ENCODE measurements at places on chromosomes 3 and 15. TPM values are rescaled to one million over a fixed set of nuclear protein-coding genes. Genes with fewer than 3 reads are reported as not detected.

CKMT1A gene
- not detected for total RNA-seq

MFGE8 gene
- total RNA-seq: 231 TPM

CCDC33 gene
- not detected for total RNA-seq

IL17RD gene
- total RNA-seq: 0.92 TPM

MESD gene
- total RNA-seq: 19.4 TPM

SLC38A3 gene
- not detected for total RNA-seq

GUCA1C gene
- not detected for total RNA-seq

FGF12 gene
- not detected for total RNA-seq

GOLGA6L10 gene
- 0.80 TPM for total RNA-seq

HTD2 gene
- 14.3 TPM for total RNA-seq

SNTN gene
- total RNA-seq: not detected

PLAAT1 gene
- not detected for total RNA-seq

XYLB gene
- 2.2 TPM for total RNA-seq

GALK2 gene
- 27.7 TPM for total RNA-seq

FAM43A gene
- 1.8 TPM for total RNA-seq

XCR1 gene
- 0.06 TPM for total RNA-seq

SMAD3 gene
- total RNA-seq: 35.4 TPM

- no peak for DNase-seq
Observed at GRCh38 chr15:43317566-43318184, 12.7 kb downstream of the LCMT2 start.

DNA sequence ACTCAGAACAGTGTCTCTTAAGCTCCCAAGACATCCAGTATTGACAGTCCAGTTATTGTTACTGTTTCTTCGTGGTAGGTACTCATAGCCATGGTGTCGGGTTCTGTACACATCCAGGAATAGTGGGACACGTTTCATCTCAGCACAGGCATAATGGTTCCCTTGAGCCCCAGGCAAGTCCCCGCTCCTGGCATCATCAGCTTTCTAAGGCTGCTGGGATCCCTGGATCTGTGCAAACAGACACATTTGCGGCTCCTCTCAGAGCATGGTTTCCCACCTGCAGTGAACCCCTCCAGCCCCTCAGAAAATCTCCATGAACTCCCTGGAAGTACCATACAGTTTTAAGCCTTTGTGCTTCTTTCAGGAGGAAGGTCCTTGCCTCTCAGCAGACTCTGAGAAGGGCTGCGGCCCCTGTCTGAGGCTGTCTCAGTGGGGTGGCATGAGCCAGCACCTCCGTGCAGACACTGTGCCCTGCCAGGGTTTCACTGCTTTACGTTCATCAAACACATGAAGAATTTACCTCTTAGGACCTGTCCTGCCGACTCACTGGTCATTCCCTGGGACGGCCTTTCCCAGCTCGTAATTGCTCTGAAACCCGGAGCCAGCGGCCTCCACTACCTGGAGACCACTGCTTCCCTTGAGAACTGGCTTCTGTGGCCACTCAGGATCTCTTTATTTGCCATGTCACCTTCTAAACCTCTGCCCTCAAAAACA, 124.9 kb downstream of the LRRK1 start:
- no peak for DNase-seq

DNA sequence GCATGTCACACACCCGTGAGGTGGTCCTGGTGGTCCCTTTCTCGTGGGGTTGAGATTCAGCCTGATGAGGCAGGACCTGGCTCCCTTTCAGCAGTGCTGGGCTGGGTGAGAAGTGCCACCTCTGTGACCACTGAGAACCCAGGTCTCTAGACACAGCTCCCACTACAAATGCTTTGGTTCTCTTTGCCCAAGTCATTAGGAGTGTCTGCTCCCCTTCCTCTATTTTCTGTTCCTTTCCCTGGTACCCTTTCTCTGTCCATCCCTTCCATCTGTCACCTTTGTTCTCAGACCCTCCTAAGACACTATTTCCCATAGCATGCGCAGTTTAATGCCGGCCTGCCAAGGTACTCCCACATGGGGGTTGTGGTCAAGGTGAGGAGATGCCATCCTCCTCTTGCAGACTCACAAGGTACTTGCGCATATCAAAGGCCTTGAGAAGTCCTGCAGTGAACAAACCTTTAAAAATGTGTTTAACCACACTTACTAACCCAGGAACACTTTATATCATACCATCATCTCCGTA, 297.7 kb downstream of the LRTM1 start:
- no peak for DNase-seq

DNA sequence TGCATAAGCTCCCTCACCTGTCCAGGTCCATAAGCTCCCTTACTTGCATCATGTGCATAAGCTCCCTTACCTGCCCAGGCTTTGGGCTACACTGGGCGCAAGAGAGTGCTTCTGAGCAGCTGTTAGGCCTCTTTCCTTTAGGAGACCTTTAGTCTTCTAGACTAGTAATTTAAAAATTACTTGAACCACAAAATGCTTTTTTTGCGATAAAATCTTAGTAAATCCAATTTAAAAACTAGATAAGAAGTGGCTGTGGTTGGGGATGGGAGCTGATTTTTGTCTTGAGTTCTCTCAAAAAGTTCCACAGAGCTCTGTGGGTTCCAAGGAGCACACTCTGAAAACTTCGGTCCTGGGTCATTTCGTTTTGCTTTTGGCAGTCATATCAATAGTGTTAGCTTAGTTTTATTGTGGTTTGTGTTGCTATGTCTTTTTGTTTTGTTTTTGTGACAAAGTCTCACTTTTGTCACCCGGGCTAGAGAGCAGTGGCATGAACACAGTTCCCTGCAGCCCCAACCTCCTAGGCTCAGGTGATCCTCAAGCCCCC, 6.7 kb downstream of the CEMIP start:
- no peak for DNase-seq

- no peak for DNase-seq
Observed at GRCh38 chr15:69885173-69885955, 212.4 kb downstream of the TLE3 start.

GRCh38 chr3:82596805-82597204, 835.4 kb upstream of the GBE1 start:
- no peak for DNase-seq

- peak; percentile 24 for DNase-seq
Observed at GRCh38 chr15:88657326-88658069, 18.7 kb downstream of the ISG20 start.

- no peak for DNase-seq
Observed at GRCh38 chr3:194212845-194213331, 76.9 kb downstream of the HES1 start.

DNA sequence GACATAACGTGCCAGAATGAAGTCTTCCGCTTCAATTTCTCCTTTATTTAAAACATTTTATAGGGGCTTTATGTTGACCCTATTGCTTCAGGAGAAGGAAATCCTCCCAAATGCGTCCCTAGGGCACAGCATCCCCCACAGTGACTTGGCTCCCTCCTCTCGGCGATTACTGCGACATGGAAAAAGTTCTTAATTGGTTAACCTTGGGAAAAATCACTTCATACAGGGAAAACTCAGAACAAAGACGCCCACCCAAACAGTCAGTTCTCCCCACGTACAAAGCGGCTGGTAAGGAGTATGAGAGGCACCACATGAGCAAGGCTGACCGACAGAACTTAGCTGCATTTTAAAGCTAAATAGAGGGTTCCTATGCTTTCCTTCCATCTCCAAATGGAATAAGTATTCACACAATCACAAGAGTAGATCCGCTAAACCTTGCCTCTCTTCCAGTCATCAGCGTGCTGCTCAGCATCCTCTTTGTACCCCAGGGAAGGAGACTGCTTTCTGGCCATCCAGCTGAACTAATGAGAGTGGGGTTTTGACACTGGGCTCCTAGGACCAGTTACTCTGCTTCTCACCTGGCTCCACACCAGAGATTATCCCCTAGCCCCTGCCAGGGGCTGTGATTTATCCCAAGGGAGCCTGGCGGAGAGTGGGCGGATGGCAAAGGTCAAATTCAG, 415.3 kb upstream of the WNT5A start:
- no peak for DNase-seq

- no peak for DNase-seq
Observed at GRCh38 chr3:43010638-43011037, 31.5 kb downstream of the GASK1A start.

GRCh38 chr3:42340466-42340865, 69.9 kb downstream of the LYZL4 start:
- DNase-seq: no peak

DNA sequence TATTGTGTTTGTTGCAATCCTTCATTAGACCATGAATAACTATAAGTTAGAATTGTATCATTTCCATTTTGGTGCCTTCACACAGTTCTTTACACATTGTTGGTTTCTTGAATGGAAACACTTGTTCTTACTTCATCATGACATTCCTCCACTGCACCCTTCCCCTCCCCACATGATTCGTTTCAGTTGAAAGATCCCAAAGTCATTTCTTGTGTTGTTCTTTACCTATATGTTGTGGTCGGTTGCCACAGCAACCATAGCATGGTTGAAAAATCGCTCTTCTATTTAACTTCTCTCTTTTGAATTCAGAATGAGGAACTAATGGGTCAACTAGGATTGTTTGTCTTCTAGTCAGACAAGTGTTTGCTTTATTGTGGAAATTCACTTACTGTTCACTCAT, 103.3 kb downstream of the IL1RAP start:
- DNase-seq: no peak

DNA sequence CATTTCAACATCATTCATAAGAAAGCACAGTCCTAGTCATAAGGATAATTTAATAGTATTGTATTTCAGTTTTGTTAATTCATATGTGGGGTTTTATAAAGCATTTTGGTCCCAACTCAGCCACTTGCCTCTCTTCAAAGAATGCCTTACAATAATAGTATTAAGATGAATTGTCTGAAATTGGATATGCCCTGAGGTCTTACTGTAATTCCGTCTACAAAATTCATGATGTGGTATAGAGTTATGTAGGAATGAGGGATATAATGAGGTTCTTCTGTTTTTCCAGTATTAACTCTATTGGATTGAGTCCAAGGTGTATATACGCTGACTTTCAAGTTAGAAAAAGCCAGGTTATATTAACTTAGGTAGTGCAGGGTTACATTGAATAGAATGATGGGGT, 177.0 kb downstream of the GOLIM4 start:
- peak; percentile 8 for DNase-seq

DNA sequence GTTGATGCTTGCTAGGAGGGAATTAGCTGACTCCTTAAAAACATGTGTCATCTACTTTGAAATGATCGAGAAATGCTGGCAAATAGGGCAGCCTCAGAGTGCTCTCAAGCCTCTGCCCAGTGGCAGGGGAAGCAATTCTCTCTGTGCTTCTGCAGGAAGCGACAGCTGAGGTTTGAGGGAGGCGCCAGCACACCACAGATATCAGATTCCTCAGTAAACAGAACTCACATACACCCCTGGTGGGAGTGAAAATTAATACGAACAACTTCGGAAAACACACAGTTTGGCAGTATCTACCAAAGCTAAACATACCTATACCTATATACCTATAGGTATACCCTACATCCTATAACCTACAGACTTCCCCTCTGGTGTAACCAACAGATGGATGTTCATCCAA, 61.3 kb downstream of the NSMCE3 start:
- peak; percentile 4 for DNase-seq

GRCh38 chr3:16309558-16309957, 44.5 kb downstream of the OXNAD1 start:
- DNase-seq: peak; percentile 32

DNA sequence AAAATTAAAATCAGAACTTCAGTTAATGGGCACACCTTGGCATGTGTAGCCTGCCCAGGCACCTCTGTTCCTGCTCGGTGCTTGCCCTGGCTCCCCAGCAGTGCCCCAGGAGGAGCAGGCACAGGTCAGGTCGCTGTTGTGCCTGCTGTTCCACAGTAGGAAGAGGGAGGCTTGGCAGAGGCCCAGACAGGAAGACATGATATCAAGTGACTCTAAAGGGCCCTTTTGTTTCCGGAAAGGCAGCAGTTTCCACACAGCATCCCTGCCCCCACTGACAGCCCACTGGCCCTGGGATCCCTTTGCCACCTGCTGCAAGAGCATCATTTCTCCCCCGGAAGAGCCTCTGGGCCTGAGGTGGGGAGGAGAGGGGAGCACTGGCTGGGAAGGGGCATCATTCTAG, 40.5 kb upstream of the HES1 start:
- no peak for DNase-seq

DNA sequence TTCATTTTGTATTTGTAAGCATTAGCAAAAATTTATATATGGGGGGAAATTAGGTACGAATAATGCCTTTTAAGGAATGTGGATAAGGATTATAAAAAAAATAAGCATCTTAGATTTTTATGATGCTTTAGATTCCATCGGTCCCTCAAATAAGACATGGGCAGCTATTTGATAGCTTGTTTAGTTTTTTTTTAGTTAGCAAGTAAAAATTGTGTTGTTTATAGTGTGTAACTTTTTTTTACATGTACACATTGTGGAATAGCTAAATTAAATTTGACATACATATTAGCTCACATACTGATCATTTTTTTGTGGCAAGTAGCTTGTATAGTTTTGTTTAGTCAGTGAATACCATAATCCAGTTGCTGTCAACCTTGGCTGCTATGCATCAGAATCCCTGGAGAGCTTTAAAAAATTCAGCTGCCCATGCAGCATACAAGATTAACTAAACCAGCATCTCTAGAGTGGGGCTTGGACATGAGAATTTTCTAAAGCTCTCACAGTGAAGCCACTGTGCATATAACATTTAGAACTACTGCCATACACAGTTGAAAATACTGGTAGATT, 53.9 kb downstream of the TMOD3 start:
- peak; percentile 85 for DNase-seq

GRCh38 chr15:78209646-78210348, 24.6 kb downstream of the ACSBG1 start:
- no peak for DNase-seq

- no peak for DNase-seq
Observed at GRCh38 chr3:126469479-126469878, 6.2 kb downstream of the ZXDC start.

DNA sequence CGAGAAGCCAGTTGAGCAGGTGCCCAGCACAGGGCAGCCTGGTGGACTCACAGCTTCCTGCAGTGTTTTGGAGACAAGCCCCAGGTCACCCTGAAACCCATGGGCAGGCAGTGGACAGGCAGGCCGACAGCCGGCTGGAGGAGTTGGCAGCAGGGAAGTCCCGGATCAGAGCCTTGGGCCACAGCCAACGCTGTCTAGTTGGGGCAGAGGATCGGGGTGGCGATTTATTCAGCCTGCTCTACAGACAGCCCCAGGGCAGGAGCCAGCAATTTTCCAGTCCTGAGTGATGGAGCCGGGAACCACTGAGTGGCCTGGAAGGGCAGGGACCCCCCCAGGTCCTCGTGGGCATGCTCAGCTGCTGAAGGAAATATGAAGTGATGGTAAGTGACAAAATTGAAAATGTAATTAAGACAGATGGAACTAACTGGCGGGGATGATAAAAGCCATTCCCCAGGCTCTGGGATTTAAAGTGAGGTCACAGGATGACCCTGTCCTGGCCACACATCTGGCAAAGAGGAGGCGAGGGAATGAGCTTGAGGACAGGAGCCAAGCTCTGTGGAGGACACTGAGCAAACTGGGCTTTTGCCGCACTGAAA, 34.4 kb upstream of the TBC1D21 start:
- DNase-seq: no peak

- no peak for DNase-seq
Observed at GRCh38 chr15:89475661-89476060, 20.7 kb downstream of the RHCG start.

DNA sequence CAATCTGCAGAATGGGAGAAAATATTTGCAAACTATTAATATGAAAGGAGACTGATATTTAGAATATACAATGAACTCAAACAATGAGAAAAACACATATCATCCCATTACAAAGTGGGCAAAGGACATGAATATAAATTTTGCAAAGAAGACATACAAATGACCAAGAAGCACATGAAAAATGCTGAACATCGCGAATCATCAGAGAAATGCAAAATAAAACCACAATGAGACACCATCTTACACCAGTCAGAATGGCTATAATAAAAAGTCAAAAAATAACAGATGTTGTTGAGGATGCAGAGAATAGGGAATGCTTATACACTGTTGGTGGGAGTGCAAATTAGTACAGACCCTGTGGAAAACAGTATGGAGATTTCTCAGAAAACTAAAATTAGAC, 83.6 kb downstream of the RAP2B start:
- DNase-seq: peak; percentile 56

Measured in LHCN-M2 (cell line).